DMS53 (cell line): ENCODE measurements at places on chromosomes 5 and 9.

GRCh38 chr5:142679744-142680143 is 6.1 kb downstream of the FGF1 start:
- no peak for DNase-seq

- DNase-seq = peak; percentile 35
Measured at GRCh38 chr5:177468685-177469628, 4.5 kb downstream of the DBN1 start.

- no peak for DNase-seq
Measured at GRCh38 chr9:9778293-9778692, 834.5 kb downstream of the PTPRD start.

GRCh38 chr9:71819115-71819739 is 50.9 kb upstream of the CEMIP2 start:
- peak; percentile 56 for DNase-seq

DNA sequence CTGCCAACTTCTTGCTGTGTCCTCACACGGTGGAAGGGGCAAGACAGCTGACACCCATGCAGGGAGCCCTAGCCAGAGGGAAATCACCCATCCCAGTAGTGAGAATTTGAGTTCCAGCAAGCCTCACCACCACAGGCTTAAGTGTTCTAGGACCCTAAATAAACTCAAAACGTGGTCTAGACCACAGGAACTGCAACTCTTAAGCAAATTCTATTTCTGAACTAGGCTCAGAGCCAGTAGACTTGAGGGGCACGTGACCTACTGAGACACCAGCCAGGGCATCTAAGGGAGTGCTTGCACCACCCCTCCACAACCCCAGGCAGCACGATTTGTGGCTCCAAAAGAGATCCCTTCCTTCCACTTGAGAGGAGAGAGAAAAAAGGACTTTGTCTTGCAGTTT is 96.0 kb upstream of the PHF24 start:
- no peak for DNase-seq

GRCh38 chr5:446883-447263 is 3.9 kb downstream of the EXOC3 start:
- peak; percentile 73 for DNase-seq

GRCh38 chr9:98162613-98163012 is 29.8 kb downstream of the CORO2A start:
- no peak for DNase-seq

DNA sequence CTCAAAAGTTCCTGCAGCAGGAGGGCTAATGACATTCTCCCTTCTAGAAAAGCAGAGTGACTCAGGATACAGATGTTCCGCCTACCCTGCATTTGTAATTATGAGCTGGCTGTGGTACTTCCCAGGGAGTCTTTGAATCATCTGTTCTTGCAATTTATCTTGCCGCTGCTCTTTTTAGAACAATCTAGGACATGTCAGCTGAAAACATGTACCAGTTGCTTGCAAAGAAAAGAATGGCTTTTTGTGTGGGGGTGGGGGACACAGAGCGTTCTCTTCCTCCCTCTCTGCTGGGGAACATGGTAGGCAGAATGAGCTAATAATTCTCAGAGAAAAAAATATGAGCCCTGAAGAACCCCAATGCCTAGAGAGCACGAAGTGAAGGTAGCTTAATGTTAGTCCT is 51.7 kb upstream of the TUT7 start:
- DNase-seq = no peak

- DNase-seq = peak; percentile 64
Measured at GRCh38 chr5:103849934-103850333, 287.3 kb upstream of the NUDT12 start.

DNA sequence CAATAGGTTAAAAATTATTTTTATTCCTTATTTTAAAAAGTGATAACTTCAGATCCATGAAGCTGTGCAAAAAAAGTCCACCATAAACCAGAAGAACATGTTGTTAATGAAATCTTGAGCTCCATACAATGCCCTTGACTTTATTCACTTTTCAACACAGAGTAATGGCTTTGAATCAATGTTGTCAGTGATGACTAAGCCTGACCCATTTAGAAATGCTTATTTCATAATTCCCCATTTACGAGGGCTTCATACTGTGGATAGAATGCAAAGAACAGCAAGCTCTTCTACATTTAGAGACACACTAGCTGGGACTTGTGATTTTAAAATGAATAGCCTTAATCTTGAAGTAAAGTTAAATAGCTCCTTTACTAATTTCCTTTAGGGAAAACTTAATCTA is 25.7 kb upstream of the IL9 start:
- DNase-seq = no peak

- no peak for DNase-seq
Measured at GRCh38 chr5:96706433-96707111, 44.4 kb downstream of the CAST start.

- no peak for DNase-seq
Measured at GRCh38 chr5:141654298-141654697, 3.1 kb upstream of the FCHSD1 start.

GRCh38 chr5:125661584-125661983 is 761.6 kb upstream of the GRAMD2B start:
- DNase-seq = no peak

DNA sequence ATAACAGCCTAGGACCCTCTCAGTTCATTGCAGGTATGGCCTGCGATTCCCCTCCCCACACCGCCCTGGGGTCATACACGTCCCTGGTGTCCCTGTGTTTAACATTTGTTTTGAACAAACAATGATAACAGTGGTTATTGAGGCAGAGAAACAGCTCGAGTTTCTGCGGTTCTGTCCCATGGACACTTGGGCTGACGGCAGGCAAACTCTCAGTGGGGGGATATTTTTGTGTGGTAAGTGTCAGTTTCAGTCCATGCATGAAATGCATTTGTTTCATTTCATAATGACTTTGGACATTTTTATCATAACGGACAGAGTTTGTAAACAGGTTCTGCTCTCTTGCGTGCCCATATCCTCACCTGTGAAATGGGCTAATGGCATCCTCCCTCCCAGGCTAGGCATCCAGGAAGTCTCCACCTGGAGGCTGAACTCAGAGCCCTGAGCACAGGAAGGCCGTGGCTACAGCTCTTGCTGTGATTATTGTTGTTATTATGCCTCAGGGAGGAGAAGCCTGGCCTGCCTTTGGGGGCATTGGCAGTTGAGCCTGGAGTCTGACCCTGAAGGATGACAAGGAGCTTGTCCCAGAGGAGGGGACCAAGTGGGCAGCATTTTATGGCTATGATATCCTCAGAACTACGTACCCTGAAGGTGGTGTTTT is 190.9 kb downstream of the GADD45G start:
- peak; percentile 49 for DNase-seq

GRCh38 chr5:19104948-19105347 is 883.1 kb downstream of the CDH18 start:
- no peak for DNase-seq

- peak; percentile 61 for DNase-seq
Measured at GRCh38 chr5:173727839-173728778, 111.7 kb upstream of the BOD1 start.

- DNase-seq = peak; percentile 20
Measured at GRCh38 chr5:81286059-81286617, 15.2 kb upstream of the ZCCHC9 start.

GRCh38 chr9:125509476-125509875 is 197.5 kb downstream of the MAPKAP1 start:
- no peak for DNase-seq

- DNase-seq = peak; percentile 74
Measured at GRCh38 chr5:113846941-113847340, 333.4 kb downstream of the YTHDC2 start.

GRCh38 chr5:140251527-140251973 is 51.4 kb downstream of the PFDN1 start:
- DNase-seq = no peak

DNA sequence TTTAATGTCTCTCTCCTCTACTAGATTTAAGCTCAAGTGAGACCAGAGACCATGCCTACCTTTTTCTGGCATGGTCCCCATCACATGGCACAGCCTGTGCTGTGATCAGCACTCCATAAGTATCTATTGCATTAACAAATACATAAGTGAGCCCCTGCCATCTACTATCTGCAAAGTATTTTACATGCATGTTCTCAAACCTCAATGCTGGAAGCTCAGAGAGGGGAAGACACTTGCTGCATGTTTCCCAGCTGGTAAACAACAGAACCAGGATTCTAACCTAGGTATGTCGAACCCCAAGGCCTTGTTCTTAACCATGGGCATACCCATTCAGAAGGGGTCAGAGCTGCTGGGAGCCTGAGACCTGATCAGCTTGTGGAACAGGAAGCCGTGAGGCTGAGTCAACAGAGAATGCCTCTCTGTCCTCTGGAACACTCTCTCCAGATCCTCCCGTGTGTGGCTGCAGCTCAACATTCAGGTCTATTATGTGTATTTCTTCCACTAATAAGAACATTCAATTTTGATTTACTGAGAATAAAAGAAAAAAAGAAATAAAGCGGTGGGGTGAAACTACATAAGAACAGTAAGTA is 232.5 kb upstream of the MSX2 start:
- no peak for DNase-seq

DNA sequence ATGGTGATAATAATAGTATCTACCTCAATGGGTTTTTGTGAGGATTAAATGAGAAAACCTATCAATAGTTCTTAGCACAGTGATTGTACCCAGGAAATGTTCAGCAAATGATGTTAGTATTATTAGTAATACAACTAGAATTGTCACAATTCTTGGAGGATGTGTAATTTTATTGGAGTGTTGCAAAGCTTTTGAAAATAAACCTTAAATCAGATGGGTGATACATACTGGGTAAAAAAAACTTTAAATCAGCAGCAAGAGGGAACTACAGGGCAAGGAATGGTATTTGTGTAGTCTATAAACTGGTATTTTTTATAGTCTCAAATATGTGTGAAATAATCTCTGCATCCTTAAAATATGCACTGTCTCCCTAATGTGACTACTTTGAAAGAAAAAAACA is 371.6 kb downstream of the PIK3R1 start:
- no peak for DNase-seq

GRCh38 chr5:1129711-1130055 is 17.8 kb upstream of the SLC12A7 start:
- peak; percentile 95 for DNase-seq

GRCh38 chr9:93730648-93731047 is 154.3 kb downstream of the PHF2 start:
- peak; percentile 55 for DNase-seq

GRCh38 chr9:109258481-109259302 is 62.2 kb downstream of the EPB41L4B start:
- no peak for DNase-seq

- DNase-seq = no peak
Measured at GRCh38 chr9:110105107-110105506, 102.9 kb downstream of the C9orf152 start.

DNA sequence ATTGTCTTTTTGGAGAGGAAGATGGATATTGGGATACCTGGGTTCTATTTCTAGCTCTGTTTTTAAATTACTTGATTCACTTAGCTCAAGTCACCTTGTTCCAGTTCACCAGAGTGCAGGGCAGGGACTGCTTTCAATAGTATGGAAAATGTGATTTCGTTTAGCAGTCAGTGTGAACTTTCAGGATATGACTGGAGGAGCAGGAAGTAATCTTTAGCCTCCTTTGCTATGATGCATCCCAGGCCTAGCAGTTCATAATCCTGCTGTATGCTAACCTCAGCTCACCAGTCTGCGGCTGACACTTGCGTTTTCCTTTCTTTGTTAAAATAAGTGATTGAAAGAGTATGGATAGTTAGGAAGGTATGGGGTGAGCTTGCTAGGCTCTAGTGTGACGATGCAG is 169.7 kb downstream of the ARHGAP26 start:
- DNase-seq = no peak

DNA sequence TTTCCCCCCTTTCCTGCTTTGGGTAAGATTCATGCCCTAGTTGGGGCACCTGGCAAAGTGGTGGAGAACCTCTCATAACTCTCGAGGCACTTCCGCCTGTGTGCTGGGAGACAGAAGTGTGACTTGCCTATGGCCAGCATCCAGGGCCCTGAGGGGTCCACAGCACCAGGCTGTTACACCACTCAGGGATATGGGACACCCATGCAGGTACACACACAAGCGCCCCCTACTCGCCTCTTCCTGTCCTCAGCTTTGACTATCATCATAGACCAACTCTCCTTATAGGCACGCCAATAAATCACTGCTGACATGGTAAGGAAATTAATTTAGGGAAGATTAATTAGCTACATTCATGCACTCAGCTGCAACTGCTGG is 45.4 kb downstream of the SHB start:
- peak; percentile 66 for DNase-seq

- DNase-seq = no peak
Measured at GRCh38 chr9:113677057-113677456, 199.1 kb upstream of the ZNF618 start.
